ENCODE measurements at places on chromosomes 4 and X. TPM values are rescaled to one million over a fixed set of nuclear protein-coding genes. Genes with fewer than 3 reads are reported as not detected.

GRCh38 chr4:186728631-186729271 lies 5.1 kb upstream of the FAT1 start:
- DNase-seq: no peak

DNA sequence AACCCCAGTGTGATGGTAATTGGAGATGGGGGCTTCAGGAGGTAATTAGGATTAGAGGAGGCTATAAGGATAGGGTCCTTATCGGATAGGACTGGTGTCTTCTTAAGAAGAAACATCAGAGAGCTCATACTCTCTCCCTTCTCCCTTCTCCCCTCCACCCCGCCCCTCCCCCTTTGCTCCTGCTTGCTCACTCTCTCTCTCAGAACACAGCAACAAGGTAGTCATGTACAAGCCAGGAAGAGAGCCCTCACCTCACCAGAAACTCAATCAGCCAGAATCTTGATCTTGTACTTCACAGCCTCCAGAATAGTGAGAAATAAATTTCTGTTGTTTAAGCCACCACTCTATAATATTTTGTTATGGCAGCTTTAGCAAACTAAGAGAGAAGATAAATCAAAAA lies 4.5 kb downstream of the DDX60L start:
- DNase-seq: no peak

Gene EXOC1L
- not detected for total RNA-seq

- DNase-seq: peak; percentile 26
Observed at GRCh38 chr4:142095886-142096605, 459.7 kb downstream of the IL15 start.

- no peak for DNase-seq
Observed at GRCh38 chr4:169720529-169720928, 37.2 kb downstream of the HPF1 start.

GRCh38 chrX:110310896-110311295 lies 7.0 kb downstream of the AMMECR1 start:
- DNase-seq: no peak

DNA sequence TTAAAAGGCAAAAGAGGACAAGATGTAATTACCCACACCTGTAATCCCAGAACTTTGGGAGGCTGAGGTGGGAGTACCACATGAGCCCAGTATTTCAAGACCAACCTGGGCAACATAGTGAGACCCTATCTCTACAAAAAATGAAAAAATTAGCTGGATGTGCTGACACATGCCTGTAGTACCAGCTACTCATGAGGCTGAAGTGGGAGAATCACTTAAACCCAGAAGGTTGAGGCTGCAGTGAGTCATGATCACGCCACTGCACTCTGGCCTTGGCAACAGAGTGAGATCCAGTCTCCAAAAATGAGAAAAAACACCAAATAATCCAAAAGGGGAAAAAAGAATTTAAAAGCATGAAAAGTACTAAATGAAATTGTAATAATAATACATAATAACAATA lies 30.8 kb downstream of the NR0B1 start:
- DNase-seq: no peak

DNA sequence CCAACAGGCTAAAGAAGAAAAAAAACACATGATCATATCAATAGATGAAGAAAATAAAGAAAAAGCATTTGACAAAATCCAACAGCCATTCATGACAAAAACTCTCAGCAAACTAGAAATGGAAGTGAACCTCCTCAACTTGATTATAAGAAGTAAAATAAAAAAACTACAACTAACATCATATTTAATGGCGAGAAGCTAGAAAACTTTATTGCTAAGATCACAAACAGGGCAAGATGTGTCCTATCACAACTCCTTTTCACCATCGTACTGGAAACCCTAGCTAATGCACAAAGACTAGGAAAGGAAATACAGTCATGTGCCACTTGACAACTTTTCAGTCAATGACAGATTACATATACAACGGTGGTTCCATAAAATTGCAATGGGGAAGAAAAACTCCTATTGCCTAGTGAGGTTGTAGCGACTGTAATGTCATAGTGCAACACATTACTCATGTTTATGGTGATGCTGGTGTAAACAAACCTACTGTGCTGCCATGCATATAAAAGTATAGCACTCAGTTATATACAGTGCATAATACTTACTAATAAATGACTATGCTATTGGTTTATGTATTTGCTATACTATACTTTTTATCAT lies 12.1 kb upstream of the MANBA start:
- DNase-seq: no peak

DNA sequence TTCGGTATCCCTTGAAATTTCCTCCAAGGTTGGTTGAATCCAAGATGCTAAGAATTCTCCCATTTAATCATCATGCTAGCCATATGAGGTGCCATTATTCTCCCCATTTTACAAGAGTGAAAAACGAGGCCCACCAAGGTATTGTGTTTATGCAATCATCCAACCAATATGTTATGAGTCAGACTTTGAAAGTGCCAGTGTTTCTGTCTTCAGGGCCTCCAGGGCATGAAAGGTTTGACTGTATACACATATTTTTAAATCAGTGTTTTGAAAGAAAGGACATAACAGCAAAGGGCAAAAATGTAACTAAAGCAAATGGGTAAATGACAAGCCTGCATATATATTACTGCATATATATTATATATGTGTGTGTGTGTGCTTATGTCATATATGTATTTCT lies 541.2 kb upstream of the SMIM31 start:
- no peak for DNase-seq

- no peak for DNase-seq
Observed at GRCh38 chr4:20086067-20086798, 165.5 kb upstream of the SLIT2 start.

Gene SMARCA5
- total RNA-seq: 33.3 TPM

GRCh38 chr4:54090804-54091623 lies 8.9 kb upstream of the GSX2 start:
- peak; percentile 47 for DNase-seq

DNA sequence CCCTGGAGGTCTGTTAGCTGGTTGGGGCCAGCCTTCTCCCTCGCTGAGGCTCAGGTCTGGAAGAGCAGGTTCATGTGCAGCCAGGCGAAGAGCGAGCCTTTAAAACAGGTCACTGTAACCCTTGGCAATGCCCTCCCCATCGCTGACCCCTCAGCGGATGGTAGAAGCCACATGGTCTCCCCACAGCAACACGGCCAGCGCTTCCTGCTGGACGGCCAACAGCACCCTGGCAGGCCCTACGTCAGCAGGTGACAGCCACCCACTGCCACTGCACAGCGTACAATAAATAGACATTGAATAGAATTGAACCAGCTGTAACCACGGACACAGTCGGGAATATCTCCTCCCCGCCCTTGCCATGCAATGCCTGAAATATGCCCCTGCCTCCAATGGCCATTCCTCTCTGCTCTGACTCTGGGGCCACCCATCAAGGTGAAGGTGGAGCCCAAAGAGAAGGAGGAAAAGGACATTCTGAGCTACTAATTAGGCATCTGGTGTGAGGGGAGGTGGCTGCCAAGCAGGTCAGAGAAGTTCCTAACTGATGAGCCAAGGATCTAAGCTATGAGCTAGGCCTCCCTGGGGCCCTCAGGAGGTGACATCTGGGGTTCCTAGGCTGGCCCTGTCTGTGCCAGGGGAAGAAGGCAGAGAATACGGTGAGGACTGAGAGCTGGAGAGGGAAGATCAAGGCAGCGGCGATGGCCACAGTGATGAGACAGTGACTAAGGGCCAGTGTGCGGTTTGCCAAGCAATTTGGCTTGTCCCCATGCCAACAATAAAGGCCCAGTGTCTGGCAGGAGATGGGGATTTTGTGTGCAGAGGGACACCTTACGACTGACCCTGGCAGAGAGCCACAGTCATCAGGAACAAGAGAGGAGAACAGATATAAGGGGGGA lies 202.3 kb downstream of the BCOR start:
- peak; percentile 46 for DNase-seq

DNA sequence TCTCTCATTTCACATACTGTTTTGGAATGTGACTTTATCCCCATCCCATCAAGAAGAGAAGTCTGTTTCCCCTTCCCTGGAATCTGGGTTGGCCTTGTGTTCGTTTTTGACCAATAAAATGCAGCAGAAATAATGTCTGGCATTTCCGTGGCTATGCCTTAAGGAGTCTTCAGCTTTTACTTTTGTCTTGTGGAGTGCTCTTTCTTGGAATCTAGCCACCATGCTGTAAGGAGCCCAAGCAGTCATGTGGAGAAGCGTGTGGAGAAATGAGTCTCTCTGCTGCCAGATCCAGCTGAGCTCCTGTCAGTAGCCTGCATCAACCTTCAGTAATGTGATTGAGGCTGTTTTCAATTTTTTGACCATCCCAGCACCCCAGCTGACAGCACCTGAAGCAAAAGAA lies 84.4 kb upstream of the ARMCX2 start:
- DNase-seq: no peak

GRCh38 chr4:153728660-153729059 lies 31.2 kb downstream of the RNF175 start:
- no peak for DNase-seq

Gene SSX3
- not detected for total RNA-seq

Gene CHIC1
- 9.6 TPM for total RNA-seq

Gene HADH
- total RNA-seq: 147 TPM

- DNase-seq: no peak
Observed at GRCh38 chrX:8955511-8955910, 78.4 kb downstream of the FAM9B start.

DNA sequence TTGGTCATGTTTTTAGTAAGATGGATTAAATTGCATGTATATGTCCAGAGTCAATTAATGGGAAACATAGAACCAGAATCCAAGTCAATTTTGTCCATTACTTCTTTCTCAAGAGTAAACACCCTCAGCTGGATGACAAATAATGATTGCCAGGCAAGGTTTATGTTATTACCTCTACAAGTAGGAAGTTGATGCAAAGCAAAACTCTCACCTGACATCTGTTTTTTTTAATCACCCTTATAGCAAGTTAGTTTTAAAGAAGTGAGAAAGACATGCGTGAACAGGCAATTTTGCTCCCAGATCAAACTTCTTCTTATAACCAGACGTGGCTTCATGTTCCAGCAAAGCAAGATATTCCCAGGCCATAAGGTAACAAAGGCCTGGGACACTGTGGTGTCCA lies 348.5 kb upstream of the FTHL17 start:
- no peak for DNase-seq

Gene LRIT3
- not detected for total RNA-seq
